ENCODE measurements at places on chromosomes 13 and 19.

GRCh38 chr13:112781287-112781686 lies 91.4 kb downstream of the ATP11A start:
- DNase-seq, result no peak

DNA sequence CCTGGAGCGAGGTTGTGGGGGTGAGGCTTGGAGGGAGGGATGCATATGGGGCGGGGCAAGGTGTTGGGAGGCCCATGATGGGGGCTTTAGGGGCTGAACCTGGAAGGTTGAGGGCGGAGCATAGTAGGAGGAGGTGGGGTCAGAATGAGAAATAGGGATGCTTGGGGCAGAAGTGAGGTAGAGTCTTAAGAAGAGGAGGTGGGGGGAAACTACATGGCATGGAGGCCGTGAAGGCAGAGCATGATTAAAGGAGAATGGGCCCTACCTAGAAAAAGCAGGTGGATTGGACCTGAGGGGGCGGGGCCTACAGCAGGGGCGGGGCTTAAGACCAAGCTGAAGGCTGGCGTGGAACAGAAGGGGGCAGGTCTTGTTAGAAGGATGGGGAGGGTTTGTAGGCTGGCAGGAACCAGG lies 799 bp downstream of the NR1H2 start:
- peak; percentile 87 for DNase-seq

DNA sequence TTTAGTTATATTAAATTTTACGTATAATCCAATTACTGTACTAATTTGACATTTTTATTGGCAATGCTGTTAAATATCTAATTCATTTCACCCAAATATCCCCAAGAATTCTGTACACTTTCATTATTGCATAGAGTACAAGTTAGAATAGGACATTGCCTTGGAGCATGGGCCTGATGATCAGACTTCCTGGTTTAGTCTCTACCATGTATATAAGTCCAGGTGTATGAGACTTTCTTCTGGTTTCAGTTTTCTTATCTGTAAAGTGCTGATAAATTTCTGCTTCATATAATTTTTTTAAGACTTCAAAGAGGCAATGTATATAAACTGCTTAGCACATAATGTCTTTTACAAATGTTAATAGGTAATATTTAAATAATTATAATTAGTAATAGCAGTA lies 179.4 kb downstream of the KLF12 start:
- no peak for DNase-seq

DNA sequence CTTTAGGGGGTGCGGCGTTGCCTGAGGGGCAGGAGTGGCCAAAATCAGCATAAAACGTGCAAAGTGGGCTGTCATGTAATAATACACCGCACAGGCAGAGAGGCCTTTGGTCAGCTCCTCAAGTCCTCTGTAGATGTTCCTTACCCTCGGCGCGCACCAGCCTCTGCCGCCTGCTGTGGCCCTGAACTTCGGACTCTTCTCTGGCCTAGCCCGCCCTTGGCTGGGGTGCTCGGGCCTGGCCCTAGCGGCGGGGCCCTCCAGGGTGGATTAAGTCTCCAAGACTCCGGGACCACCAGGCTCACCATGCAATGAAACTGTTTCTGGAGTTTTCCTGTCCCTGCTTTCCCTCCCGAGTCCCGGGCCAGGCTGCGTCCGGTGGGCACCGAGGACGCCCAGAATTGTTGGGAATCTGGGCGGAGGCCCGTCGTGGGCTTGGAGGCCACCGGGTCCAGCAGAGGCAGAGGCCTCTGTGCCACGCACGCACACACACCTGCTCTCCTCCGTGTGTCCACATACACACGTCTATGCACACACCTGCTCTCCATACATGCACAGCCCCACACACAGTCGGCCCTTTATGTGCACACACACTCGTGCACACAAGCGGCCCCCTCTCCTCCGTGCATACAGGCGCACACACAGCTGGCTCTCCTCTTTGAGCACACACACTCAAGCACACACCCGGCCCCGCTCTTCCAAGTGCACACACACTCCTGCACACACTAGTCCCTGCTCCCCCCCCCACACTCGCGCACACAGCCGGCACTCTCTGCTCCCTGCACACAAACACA lies 1.5 kb upstream of the TFDP1 start:
- no peak for DNase-seq

DNA sequence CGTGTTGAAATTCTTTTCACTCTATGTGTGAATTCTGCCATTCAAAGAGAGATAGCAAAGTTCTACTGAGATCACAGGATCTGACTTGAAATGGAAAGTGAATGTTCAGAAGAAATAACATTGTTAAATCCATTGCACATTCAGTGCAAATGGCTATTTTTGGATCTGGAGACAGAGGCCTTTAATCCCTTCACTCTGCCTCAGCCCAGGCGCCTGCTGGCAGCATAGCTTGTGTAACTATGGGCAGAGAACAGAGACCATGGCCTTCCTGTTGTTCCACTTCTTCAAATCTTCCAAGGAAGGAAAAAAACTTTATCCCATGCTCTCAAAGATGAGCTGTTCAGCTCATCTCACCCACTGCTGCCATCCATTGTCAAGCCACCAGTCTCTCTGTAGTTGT lies 265.4 kb downstream of the LMO7 start:
- no peak for DNase-seq
